ENCODE measurements at places on chromosomes 2 and 18. TPM values are rescaled to one million over a fixed set of nuclear protein-coding genes. Genes with fewer than 3 reads are reported as not detected.
A peak's percentile ranks its signal among the peaks of the same experiment; 100 is the strongest.

DNA sequence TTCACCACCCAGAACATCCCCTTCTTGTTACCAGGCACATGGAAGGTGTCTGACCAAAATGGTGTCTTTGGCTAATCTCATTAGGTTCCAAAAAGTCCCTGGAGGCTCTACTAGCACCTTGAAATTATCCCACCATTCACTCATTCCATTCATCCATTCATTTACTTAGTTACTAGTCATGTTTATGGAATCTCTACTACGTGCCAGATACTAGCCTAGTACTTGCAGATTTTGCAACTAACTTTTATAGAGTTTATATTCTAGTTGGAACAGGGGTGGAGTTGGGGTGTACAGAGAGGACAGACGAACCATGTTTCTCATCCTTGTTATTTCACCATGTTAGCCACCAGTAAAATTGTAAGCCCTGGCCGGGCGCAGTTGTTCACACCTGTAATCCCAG is 4.0 kb upstream of the NOP58 start:
- no peak for DNase-seq

DNA sequence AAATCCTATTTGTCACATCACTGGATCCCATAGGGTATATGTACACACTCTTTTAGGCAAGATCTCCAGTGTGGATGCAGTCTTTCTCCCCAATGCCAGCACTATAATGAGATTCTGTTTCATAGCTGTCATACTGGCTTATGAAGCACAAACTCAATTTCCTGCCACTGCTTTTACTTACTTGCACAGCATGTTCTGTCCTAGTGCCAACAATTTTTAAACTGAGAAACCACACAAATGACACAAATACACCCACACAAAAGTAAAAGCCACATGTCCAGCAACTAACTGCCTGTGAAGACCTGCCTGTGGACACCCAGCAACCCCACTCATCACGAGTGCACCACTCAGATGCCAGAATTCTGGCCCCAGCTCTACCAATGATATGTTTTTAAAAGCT is 29.6 kb upstream of the RNU4ATAC start:
- DNase-seq: no peak

HJURP gene
- total RNA-seq: not detected

FARSB gene
- total RNA-seq: 23.2 TPM

- DNase-seq: no peak
Measured at GRCh38 chr2:10716581-10716980, 4.8 kb upstream of the ATP6V1C2 start.

- DNase-seq: no peak
Measured at GRCh38 chr2:126792993-126793392, 105.7 kb upstream of the TEX51 start.

FEV gene
- total RNA-seq: not detected

- no peak for DNase-seq
Measured at GRCh38 chr2:145245268-145245870, 725.5 kb upstream of the ZEB2 start.

TFPI gene
- total RNA-seq: 24.1 TPM

- DNase-seq: no peak
Measured at GRCh38 chr18:25737710-25738311, 352.6 kb downstream of the SS18 start.

NT5C1B gene
- not detected for total RNA-seq

SEH1L gene
- 38.2 TPM for total RNA-seq

TTC32 gene
- total RNA-seq: 6.8 TPM

GRCh38 chr2:129751409-129751808 is 228.1 kb upstream of the RAB6C start:
- no peak for DNase-seq

DNA sequence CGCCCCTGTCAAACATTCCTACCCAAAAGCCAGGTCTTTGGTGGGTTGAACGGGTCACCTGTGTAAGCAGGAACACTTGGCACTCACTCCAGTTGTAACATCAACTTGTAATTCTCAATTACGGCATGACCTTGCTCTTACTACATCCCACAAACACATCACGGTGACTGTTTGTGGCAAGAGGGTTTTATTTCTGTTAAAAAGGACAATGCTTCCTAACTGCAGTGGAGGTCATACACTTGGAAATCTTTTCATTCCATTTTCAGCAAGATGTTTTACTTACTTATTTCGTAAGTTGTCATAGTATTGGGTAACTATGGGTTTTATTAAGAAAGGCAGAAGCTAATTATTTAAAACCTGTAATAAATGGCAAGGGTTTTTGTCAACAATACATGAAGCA is 126.1 kb downstream of the ZNF516 start:
- DNase-seq: no peak

MRO gene
- 1.7 TPM for total RNA-seq

- DNase-seq: no peak
Measured at GRCh38 chr2:53129851-53130250, 637.8 kb upstream of the CHAC2 start.

- DNase-seq: no peak
Measured at GRCh38 chr2:189639007-189639609, 22.2 kb upstream of the ASNSD1 start.

- no peak for DNase-seq
Measured at GRCh38 chr18:55236150-55236931, 277.1 kb upstream of the CCDC68 start.

DSG1 gene
- total RNA-seq: not detected

DNA sequence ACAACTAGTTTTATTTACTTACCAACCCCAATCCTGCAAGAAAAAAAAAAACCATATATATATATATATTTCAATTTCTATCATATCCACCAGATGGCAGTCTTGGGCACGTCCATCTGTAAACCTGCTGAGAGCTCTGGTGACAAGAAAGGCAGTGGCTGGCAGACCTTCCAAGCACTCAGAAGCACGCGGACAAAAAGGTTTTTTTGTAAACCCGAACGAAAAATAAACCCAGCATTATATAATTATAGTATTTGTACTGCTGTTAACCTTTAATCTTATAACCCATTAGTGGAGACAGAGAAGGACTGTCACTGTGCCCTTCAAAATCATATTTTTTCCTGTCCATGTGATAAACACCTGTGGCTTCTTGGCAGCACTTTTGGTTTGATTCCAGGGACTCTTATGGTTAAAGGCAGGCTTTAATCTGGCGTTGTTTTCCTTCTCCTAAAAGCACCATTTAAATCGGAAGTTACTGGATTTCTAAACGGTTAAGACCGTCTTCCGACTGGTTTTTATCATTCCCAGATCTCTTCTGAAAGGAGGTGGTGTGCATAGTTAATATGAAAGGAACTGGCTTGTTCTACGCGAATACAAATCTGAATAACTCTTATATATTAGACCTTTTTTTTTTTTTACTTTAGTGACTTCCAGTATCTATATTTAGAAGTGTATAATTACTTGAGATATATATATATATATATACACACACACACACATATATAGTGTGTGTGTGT is 31.0 kb upstream of the SLC3A1 start:
- peak; percentile 63 for DNase-seq

- DNase-seq: no peak
Measured at GRCh38 chr18:79581406-79581805, 98.2 kb upstream of the CTDP1 start.

- DNase-seq: no peak
Measured at GRCh38 chr2:8518979-8519668, 162.7 kb upstream of the ID2 start.

GRCh38 chr2:11245322-11245721 is 90.1 kb downstream of the SLC66A3 start:
- no peak for DNase-seq

- no peak for DNase-seq
Measured at GRCh38 chr2:200442471-200442870, 67.4 kb downstream of the KCTD18 start.

DNA sequence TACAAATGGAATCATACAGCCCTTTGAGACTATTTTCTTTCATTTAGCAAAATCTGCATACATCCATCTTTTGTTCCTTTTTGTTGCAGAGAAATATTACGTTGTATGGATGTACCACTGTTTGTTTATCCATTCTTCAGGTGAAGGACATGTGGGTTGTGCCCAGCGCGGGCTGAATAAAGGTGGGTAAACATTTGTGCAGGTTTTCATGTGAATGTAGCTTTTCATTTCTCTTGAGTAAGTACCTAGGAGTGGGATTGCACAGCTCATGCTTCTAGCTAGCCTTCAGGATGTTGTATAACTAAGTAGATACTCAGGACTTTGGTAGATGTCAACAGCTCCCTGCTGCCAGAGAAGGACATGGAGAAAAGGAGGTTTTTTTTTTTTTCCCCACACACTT is 50.6 kb upstream of the SPRED2 start:
- no peak for DNase-seq

DNA sequence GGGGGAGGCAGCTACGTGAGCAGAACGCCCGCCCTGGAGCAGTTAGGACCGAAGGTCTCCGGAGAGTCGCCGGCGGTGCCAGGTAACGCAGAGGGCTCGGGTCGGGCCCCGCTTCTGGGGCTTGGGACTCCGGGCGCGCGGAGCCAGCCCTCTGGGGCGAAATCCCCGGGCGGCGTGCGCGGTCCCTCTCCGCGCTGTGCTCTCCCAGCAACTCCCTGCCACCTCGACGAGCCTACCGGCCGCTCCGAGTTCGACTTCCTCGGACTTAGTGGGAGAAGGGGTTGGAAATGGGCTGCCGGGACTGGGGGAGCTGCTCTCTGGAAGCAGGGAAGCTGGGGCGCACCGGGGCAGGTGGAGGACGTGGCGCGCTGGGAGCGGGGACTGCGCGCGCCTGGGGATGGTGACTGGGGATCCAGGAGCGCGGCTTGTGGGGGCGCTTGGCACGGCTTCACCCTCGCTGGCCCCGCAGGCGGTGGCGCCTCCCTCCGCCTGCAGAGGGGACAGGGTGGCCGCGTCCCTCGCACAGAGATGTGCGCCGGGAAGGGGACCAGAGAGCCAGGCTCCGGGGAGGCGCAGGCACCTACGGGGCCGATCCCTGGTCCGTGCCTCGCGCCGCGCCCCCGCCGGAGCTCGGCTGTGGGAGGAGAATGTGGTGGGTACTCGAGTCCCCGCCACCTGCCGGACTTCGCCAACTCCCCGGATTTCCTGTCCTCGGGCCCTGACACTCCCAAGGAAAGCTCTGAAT is 688 bp downstream of the CDH20 start:
- no peak for DNase-seq

- no peak for DNase-seq
Measured at GRCh38 chr2:177535958-177536504, 143.5 kb downstream of the AGPS start.

DNA sequence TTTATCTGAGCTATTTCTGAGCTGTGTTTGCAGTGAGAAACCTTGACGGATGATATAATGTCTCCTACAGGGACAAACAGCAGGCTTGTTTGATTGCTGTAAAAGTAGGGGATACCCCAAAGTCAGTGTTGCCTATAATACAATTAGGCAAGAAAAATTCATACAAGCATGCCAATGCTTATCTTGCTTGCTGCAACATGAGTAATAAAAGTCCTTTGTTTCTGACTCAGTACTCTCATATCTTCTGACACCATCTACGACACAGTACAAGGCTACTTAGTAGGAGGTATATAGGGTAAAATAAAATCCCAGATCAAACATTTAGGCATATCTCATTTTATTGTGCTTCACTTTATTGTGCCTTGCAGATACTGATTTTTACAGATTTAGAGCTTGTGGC is 33.0 kb downstream of the ERBB4 start:
- no peak for DNase-seq

GRCh38 chr2:105387225-105387624 is 11.6 kb downstream of the FHL2 start:
- DNase-seq: no peak

- DNase-seq: no peak
Measured at GRCh38 chr2:12507295-12507694, 209.4 kb upstream of the TRIB2 start.

HSPD1 gene
- total RNA-seq: 179 TPM

SLC4A5 gene
- 1.8 TPM for total RNA-seq

- DNase-seq: no peak
Measured at GRCh38 chr18:10314066-10314465, 140.4 kb upstream of the APCDD1 start.

GRCh38 chr18:34280000-34280399 is 55.3 kb upstream of the NOL4 start:
- DNase-seq: no peak

CDH19 gene
- 0.25 TPM for total RNA-seq

RAMP1 gene
- total RNA-seq: 32.8 TPM

DNA sequence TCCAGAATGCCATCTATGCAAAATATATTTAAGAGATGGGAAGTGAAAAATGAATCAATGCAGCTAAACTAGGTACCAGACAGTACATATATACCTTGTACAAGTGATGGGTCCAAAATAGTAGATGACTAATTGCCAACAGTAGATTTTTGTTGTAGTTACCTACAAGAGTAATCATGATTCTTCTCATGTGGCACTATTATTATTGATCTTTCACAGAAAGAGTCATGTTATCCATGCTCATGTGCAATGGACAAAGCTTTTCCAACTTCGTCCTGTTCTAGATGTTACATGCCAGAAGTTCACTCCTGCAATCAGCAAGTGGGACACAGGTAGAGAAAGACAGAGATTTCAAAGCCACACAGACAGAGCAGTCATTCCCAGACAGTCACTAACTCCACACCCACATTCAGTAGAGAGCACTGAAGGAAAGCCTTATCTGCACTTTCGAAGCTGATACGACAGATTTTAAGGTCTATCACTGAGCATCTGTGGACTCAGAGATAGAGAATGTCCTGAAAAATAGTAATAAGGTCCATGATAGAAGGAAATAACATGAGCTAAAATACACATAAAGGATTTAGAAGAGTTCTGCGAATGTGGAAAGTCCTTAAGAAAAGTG is 101.6 kb upstream of the ITPRID2 start:
- no peak for DNase-seq

GRCh38 chr2:158539176-158540005 is 82.6 kb downstream of the PKP4 start:
- DNase-seq: no peak

GRCh38 chr2:147149575-147150240 is 695.1 kb upstream of the ACVR2A start:
- no peak for DNase-seq

MARS2 gene
- 6.3 TPM for total RNA-seq

DNA sequence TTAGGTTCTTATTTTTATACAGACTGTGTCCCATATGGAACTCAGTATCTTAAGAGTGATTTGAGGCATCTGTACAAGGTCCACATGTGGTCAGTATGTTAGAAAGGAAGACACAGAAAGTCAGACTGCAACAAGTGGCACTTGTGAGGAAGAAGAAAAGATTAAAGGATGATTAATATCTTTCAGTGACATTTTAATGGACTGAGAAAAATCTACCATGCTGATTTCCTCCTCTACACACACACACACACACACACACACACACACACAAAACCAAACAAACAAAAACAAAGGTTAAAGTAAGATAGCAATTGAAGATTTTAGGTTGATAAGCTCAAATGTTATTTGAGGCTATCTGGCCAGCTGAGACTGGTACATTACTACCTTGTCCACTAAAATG is 94.5 kb upstream of the CHRNA1 start:
- DNase-seq: no peak

GRCh38 chr18:76824754-76825153 is 2.4 kb downstream of the ZNF236 start:
- DNase-seq: no peak

- peak; percentile 71 for DNase-seq
Measured at GRCh38 chr2:1707771-1708418, 36.4 kb downstream of the PXDN start.

GRCh38 chr18:30469091-30469490 is 573.5 kb downstream of the DSC3 start:
- no peak for DNase-seq

- DNase-seq: no peak
Measured at GRCh38 chr2:107337209-107337898, 451.4 kb upstream of the ST6GAL2 start.

GRCh38 chr2:157785866-157786662 is 90.1 kb downstream of the ACVR1 start:
- DNase-seq: no peak

GRCh38 chr2:204849892-204850291 is 304.6 kb downstream of the PARD3B start:
- no peak for DNase-seq

TDRD15 gene
- not detected for total RNA-seq
